ENCODE measurements at places on chromosomes 16 and 17. TPM values are rescaled to one million over a fixed set of nuclear protein-coding genes. Genes with fewer than 3 reads are reported as not detected.
A peak's percentile ranks its signal among the peaks of the same experiment; 100 is the strongest.

GRCh38 chr17:2085648-2085949 lies 30.7 kb downstream of the HIC1 start:
- H3K4me3 ChIP-seq, result no peak overlapping the region
- no peaks in the 10 kb centered on the region for H3K27me3 ChIP-seq
- H3K27ac ChIP-seq, result no peak overlapping the region
- H3K4me1 ChIP-seq, result no peaks in the 10 kb centered on the region

DNA sequence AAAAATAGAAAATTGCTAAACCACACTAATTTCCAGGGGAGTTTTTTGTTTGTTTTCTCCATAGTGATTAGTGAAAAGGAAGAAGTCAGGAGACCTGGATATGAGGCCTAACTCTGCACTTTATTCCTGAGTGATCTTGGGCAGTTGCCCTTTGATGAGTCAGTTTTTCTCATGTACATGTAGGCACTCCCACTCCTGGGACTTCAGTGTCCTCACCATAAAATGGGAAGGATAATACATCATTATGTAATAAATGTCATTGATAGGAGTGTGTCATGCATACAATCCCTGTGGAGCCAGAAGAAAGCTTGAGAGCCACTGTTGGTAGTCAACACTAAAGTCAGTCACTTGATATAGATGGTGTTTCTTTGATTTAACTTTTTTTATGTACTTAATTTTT lies 32.5 kb downstream of the WIPF2 start:
- no peak overlapping the region for H3K27ac ChIP-seq
- H3K4me3 ChIP-seq, result no peak overlapping the region
- H3K27me3 ChIP-seq, result no peaks in the 10 kb centered on the region
- H3K36me3 ChIP-seq, result no peaks in the 10 kb centered on the region
- H3K4me1 ChIP-seq, result no peaks in the 10 kb centered on the region

DNA sequence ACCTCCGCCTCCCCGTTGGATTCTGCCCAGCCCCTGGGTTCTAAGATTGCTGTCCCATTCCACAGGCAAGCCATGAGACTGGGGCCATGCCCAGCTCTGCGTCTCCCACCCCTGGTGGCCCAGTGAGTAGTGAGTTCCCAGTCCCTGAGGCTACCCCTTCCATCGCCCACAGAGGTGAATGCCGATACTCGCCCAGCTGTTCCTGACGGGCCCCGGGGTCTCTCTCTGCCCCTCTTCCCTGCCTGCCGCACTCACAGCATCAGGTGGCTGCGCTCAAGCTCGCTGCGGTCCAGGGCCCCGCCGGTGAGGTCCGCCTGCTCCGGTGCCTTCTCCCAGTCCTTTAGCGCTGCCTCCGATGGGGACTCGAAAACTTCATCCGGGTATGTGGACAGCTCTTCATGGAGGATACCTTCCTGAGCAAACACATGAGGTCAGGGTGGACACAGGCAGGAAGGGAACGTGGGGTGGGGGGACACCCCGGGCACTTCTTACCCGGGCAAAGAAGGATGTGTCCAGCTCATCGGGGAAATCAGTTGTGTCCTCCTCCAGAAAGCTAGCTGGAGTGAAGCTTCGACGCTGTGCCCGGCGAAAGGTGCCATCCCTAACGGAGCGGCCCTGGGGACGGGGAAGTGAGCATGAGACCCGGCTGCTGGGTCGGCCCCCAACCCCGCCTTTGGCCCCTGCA lies 8.8 kb downstream of the SNRNP25 start:
- H3K4me1 ChIP-seq, result peaks cover 2% of the 10 kb centered on the region
- H3K27ac ChIP-seq, result no peak overlapping the region
- no peak for DNase-seq
- H3K4me3 ChIP-seq, result no peak overlapping the region
- H3K27me3 ChIP-seq, result no peaks in the 10 kb centered on the region
- H3K36me3 ChIP-seq, result peaks cover 29% of the 10 kb centered on the region

DNA sequence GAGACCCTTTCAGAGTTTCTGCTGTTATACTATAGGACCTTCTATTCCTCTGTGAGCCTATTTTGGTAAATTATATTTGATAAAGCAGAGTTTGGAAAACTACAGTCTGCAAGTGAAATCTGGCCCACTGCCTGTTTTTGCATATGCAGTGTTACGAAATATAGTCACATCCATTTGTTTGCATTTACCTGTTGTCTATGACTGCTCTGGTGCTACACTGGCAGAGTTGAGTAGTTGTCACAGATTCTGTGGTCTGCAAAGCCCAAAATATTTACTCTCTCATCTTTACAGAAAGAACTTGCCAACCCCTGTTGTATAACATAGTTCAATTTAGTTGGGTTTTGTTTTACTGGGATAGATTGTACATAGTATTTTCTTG lies 42.3 kb downstream of the TNRC6A start:
- no peaks in the 10 kb centered on the region for H3K27me3 ChIP-seq
- H3K4me3 ChIP-seq, result no peak overlapping the region
- DNase-seq, result no peak
- H3K36me3 ChIP-seq, result peaks cover 8% of the 10 kb centered on the region
- H3K27ac ChIP-seq, result no peak overlapping the region

DNA sequence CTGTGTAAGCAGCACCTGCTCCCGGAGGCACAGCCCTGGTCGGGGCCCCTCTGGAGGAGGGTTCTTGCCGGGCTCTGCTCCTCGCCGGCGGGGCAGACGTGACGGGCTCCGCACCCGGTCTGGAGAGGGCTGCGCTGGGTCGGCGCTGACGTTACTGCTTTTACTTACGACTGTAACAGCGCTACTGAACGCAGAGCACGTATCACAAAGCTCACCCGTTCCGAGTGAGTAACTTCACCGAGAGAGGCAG lies 1.3 kb upstream of the RAB40C start:
- DNase-seq, result no peak
- peak overlapping the region; percentile 91 for H3K4me3 ChIP-seq
- no peaks in the 10 kb centered on the region for H3K36me3 ChIP-seq
- H3K4me1 ChIP-seq, result peaks cover 24% of the 10 kb centered on the region
- H3K27me3 ChIP-seq, result peaks cover 45% of the 10 kb centered on the region
- H3K27ac ChIP-seq, result peak overlapping the region; percentile 99

CACNG5 gene
- 4.1 TPM for polyA plus RNA-seq
